ENCODE measurements at places on chromosomes 4 and X.

- DNase-seq = no peak
Measured at GRCh38 chrX:72095370-72095769, 36.3 kb downstream of the RTL5 start.

DNA sequence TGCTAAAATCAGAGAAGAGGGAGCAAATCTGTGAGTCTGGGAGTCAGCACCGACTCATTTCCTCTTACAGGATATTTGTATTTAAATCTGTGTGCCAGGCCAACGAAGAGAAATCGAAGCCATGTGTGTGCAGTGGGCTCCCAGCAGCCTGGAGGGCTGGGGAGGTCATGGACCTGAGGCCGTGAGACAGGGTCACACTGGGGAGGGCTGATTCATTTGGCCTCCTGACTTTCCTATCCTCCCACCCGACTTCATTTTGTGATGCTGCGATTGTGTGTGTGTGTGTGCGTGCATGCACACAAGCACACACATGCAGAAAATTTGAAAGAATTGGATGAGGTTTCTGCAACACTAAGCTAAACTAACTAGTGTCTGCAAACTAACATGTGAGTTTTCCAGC, 48.7 kb upstream of the STX18 start:
- DNase-seq = no peak

GRCh38 chrX:133412665-133413064, 2.6 kb downstream of the GPC4 start:
- no peak for DNase-seq

GRCh38 chrX:53308836-53309235, 27.5 kb upstream of the IQSEC2 start:
- DNase-seq = no peak

DNA sequence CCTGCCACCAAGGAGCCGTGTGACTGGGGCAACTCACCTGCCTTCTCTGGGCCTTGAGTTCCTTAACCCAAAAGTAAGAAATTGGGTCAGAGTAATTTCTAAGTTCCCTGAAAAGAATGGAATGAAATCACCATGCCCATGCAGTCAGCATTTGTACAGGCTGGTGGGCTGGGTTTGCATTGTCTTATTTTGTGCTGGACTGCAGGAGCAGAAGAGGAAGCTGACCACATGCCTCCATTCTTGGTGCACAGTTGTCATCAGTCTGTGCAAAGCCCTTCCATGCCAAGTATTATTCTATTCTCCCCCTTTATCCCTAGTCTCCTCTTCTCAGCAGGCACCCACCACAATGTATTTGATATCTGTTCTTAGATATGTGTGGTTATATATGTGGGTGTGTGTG, 56.3 kb downstream of the FHDC1 start:
- DNase-seq = no peak

- no peak for DNase-seq
Measured at GRCh38 chr4:184395971-184396391, 78.4 kb downstream of the IRF2 start.

DNA sequence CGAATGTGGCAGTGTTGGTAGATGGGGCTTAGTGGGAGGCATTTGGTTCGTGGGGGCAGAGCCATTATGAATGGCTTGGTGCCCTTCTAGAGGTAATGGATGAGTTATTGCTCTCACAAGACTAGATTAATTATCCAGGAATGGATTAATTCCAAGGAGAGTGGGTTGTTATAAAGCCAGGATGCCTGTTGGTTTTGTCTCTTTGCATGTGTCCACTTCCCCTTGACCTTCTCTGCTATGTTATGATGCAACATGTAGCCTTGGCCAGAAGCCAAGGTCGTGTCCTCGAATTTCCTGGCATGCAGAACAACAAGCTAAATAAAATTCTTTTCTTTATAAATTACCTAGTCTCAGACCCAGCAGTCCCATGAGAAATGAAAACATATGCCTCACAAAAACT, 111.2 kb upstream of the PLS3 start:
- DNase-seq = no peak

- no peak for DNase-seq
Measured at GRCh38 chrX:40205471-40205870, 107.7 kb upstream of the BCOR start.

DNA sequence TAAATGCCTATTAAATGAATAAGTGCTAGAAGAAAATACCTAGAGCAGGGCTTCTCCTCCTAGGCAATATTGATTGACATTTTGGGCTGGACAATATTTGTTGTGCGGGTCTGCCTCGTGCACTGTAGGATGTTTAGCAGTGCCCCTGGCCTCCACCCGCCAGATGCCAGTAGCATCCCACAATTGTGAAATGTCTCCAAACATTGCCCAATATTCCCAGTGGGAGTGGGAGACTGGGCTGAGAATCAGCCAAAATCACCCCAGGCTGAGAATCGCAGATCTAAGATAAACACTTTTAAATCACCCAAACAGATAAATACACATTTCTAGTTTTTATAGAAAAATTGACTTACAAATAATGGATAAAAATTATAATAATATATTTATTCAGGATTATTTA, 916.2 kb upstream of the LCORL start:
- no peak for DNase-seq

GRCh38 chr4:37663552-37663951, 22.6 kb downstream of the RELL1 start:
- no peak for DNase-seq

DNA sequence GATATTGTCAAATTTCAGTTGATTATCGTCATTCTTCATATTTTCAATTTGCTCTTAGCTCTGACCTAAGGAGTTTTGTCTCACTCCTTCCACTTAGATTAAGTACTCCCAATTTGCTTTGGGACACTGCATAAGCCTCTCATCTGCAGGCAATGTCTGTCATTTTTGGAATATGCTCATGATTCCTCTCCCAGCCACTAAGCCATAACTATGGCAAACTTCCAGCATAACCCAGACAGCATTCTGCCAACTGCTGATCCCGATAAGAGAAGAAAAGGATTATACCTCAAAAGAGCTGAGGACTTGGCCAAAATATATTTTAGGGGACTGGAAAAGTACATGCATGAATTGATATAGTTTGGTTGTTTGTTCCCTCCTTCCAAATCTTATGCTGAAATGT, 444.4 kb downstream of the GABRG1 start:
- no peak for DNase-seq

DNA sequence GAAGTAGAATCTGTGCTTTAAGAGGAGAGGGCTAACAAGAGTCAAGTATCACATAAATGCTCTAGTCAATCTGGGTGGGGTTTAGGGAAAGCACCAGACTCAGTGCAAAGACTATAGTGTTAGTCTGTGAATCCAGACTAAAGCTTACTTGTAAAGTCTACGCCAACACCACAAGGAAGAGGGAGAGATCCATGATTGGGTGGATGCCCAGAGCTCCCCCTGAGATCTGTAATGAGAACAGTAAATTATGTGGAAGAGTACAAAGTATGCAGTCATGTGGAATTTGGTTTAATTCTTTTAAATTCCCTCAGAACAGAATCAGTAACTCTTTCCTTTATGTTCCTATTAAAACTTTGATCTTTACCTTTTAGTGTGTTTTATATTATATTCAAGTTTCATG, 354.7 kb upstream of the SPANXN4 start:
- no peak for DNase-seq

DNA sequence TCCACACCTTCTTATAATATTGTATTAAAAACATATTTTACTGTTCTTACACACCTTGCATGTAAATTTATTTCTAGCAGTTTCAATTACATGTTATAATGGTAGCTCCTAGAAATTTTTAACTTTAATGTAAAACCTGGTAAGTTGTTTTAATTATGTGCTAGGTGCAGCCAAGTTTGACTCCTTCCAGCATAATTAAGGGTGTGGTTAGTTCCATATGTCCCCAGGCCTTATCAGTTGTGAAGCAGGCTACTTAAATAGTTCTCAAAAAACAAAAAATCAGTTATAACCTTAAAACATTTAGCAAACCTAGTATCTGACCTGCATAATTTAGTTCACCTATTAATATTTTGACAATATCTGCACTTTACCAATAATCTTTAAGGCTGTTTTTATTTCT, 26.9 kb upstream of the PASD1 start:
- no peak for DNase-seq

DNA sequence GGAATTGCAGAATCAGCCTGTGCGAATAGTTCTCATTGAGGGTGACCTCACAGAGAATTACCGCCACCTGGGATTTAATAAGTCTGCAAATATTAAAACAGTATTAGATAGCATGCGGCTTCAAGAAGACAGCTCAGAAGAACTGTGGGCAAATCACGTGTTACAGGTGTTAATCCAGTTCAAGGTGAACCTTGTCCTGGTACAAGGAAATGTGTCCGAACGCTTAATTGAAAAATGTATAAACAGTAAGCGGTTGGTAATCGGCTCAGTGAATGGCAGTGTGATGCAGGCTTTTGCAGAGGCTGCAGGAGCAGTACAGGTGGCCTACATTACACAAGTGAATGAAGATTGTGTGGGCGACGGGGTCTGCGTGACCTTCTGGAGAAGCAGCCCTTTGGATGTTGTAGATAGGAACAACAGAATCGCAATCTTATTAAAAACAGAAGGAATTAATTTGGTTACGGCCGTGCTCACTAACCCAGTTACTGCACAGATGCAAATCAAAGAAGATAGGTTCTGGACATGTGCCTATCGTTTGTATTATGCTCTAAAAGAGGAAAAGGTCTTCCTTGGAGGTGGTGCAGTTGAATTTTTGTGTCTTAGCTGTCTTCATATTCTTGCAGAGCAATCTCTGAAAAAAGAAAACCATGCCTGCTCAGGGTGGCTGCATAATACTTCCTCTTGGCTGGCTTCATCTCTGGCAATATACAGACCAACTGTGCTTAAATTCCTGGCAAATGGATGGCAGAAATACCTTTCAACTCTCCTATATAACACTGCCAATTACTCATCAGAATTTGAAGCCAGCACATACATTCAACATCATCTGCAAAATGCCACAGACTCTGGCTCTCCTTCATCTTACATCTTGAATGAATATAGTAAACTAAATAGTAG, 10.7 kb downstream of the BBS12 start:
- DNase-seq = no peak

GRCh38 chrX:103503163-103503852, 16.0 kb downstream of the RAB40A start:
- DNase-seq = no peak

DNA sequence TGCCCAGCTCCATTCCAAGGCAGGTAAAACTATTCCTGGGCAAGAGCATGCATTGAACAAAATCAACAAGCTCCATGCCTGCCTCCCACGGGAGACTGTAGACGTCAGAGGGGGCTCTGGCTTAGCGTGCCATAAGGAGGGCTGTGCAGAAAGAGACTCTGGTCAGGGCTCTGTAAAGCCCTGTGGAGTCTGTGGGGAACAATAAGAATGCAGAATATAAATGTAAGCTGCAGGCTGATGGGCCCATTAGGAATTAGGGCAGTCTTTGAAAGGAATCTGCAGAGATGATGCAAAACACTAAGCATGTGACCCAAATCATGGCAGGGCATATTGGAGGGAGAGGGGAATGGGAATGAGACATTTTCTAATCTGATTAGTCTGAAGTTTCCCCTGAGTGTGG, 170.3 kb downstream of the EFHC2 start:
- DNase-seq = no peak

- DNase-seq = no peak
Measured at GRCh38 chrX:38929966-38930421, 128.7 kb downstream of the MID1IP1 start.

DNA sequence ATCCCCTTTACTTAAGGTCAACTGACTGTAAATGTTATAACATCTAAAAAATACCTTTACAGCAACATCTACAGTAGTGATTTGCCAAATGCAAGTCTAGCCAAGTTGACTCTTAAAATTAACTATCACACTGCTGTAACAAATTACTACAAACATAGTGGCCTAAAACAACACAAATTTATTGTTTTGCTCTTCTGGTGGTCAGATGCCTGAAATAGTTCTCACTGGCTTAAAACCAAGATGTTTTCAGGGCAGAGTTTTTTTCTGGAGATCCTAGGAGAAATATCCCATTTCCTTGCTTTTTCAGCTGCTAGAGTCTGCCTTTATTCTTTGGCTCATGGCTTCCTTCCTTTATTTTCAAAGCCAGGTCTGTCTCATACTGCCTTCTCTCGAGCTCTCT, 120.5 kb downstream of the ADGRL3 start:
- no peak for DNase-seq

- no peak for DNase-seq
Measured at GRCh38 chr4:122341886-122342285, 36.9 kb upstream of the ADAD1 start.

All from HAP-1 (cell line).